ENCODE measurements at places on chromosomes 12 and 14.

DNA sequence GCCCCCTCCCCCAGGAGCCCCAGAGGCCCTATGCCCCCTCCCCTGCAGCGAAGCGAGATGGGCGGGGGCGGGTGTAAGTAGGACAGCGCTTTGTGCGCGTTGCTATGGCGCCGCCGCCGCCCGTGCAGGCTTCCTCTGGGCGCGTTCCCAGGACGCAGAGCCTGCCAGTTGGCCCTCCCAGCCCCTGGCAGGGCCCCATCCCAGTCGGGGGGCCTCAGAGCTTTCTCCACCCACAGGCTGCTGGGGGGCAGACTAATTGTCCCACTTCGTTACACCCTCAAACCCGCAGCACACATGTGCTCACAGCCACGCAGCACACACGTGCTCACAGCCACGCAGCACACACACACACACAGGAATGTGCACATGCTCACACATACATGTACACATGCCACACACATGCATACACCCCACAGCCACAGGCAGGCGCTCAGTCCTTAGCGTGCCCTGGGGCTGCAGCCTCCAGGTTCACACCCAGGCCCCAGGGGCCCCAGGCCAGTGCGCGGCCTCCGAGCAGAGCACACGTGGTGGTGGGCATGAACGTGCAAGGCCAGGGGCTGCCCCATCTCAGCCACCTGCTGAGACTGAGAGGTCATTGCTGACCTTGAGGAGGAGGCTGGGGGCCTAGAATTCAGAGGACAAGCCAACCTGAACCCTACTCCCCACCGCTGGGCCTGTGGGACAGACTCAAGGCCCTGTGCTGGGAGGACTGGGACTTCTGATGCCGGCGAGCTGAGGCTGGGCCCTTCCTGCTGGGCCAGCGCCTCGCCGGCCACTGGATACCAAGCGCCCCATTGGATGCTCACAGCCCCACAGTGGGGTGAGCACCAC, 15.6 kb downstream of the TRMT61A start:
- DNase-seq = no peak

DNA sequence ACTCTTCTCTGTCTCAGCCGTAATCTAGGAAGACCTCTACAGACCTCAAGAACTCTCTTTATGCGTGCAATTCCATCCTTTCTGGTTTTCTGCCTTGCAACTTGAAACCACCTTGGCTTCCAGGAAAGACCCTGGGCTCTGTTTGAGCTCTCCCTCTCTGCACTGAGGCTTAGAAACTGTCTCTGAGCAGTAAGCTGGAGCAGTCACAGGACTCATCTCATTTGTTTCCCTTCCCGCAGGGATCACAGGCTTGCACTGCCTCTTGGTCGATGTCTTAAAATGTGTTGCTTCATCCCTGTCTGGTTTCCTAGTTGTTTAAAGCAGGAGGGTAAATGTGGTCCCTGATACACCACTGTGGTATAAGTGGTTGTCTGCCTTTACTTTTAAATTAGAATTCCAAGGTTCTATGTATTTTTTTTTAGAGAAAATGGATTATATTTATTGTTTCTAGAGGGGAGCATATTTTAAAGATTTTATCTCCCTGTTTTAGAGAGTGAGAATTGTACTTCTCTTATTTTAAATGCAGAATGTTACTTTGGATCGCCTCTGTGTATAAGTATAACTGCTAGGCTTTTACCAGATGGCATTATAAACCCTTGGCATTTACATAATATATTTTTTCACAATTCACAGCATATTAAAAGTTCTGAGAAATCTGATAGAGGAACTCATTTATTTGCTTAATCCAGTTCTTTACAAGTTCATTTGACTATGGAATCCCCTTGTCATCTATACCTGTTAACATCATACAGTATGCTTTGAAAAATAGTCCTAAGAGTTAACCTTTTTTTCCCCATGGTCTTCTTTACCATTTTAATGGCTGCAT, 26.4 kb downstream of the EID3 start:
- DNase-seq = no peak

DNA sequence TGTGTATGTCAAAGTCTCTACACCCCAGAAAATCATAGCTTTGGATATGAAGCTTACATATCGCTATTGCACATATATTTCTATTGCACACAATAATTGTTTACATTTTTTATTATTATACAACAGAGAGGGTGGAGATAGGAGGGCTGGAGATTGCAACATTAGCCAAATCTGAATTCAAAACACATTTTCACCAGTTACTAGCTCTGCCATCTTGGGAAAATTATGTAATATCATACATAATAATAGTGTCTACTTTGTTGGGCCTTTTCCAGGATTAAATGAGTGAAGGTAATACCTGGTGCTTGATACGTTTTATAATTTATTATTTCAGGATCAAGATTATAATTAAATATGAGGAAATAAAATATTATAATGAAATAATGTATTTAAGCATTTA, 507.4 kb upstream of the TBX3 start:
- no peak for DNase-seq

DNA sequence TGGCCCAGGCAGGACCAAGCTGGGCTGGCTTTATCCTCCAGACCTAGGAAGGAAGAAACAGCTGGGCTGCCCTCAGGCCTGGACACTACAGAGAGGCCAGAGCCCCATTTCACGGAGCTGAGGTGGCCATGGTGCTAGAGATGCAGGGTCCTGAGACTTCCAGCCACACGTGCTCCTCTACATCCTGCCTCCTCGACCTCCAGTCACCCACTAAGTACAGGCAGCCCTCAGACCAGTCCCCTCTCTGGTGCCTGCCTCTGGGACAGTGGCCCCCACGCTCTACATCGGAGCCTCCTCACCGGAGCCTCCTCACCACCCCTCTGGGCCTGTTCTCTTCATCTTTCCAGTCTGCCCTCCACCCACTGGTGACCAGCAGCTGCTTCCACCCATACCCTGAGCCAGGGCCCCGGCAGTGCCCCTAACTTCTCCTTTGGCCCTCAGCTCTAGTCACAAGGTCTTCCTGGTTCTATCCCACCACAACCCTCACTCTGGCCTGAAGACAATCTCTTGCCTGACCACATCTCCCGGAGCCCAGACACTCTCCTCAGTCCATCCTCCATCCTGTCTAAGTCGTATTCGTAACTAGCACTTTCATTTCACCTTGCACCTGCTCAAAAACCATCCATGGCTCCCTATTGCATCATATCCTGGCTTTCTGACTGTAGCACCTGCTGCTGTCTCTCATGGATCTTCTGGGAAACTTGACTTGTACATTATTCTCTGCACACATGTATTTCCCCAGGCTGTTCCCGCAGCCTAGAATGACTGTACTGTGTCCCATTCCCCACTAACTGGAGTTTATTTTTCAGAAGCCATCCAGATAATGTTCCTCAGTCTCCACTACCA, 43.9 kb downstream of the DIO3 start:
- DNase-seq = no peak

GRCh38 chr12:94042321-94042720, 106.1 kb upstream of the PLXNC1 start:
- DNase-seq = no peak

DNA sequence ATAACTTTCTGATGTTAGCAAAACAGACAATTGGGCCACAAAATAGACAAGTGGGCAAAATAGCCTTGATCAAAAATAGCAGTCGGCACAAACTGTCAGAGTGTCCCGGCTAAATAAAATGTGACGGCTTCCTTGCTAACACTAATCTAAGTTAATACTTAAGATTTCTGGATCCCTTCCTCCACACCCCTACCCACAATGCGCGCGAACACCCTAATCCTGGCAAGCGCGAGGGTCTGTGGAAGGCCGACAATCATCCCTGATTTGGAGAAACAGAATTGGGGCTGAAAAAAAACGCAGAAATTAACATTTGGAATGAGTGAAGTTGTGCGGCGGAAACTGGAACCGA, 489 bp downstream of the CEP290 start:
- no peak for DNase-seq

DNA sequence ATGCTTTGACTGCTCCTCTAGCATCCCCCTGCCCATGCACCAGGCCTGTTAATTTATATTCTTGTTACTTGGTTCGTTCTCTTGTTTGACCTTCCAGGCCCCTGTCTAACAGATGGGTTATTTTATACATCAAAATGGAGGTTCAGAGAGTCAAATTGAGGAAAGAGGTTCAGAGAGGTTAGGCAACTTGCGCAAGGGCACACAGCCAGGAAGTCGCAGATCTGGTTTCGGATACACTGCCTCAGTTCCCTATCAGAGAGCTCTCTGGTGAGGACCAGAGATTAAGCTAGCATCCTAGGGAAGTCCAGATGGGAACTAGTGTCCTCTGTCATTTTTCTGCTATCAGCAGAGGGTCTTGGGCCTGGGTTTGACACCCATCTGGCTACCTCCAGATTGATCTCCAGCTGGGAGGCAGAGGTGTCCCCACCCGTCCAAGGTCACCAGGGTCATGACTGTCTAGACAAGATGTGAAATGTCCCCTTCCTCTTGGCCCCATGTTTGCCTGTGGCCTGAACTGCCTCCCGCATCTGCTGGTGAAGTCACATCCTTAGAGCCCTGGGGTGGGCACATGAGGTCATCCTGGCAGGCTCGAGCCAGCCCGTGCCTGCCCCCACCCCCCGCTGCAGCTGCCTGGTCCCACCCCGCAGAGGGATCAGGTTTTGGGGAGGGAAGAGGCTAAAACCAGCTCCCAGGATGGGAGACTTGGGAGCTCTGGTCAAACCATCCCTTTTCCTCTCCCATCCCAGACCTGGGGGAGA, 84.3 kb upstream of the NCOR2 start:
- DNase-seq = no peak

DNA sequence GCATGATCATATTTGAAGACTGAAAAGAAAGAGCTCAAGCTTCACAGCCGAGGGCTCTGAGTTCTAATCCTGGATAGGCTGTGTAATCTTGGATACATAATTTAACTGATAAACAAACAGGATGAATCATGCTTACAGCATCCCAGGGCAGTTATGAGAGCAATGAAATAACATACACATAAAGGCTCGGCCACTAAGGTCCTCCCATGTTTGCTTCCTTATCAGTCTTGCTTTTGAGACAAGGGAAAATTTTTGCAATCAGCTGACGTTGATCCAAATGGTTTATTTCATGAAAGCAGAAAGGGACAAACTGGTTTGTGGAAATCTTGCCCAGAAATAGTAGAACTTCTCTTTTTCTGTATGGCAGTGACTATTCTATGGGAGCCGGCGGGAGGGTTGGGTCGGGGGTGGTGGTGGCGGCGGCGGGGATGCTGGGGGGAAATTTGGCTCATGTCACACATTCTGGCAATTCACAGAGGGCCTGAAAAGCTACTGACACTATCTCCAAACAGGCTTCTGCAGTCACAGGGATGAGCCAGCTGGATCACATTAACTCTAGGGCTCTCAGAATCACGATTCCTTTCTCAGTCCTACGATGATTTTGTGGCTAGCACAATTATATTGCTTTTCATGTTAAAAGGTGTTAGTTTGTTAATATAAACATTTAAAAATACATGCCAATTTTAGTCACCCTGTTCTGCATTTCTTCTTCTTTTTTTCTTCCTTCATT, 124.5 kb downstream of the SLC8A3 start:
- DNase-seq = no peak

GRCh38 chr14:54805070-54805444, 97.6 kb downstream of the GCH1 start:
- no peak for DNase-seq

DNA sequence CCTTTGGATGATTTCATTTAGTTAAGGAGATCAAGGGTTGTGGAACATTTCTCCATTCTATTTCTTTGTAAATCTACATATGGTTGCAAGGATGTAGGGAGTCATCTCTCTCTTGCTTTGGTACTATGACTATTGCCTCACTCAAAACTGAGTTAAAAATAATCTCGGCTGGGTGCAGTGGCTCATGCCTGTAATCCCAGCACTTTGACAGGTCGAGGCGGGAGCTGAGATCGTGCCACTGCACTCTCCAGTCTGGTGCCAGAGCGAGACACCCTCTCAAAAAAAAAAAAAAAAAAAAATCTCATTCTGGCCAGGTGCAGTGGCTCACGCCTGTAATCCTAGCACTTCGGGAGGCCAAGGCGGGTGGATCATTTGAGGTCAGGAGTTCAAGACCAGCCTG, 24.8 kb upstream of the PPM1H start:
- no peak for DNase-seq

DNA sequence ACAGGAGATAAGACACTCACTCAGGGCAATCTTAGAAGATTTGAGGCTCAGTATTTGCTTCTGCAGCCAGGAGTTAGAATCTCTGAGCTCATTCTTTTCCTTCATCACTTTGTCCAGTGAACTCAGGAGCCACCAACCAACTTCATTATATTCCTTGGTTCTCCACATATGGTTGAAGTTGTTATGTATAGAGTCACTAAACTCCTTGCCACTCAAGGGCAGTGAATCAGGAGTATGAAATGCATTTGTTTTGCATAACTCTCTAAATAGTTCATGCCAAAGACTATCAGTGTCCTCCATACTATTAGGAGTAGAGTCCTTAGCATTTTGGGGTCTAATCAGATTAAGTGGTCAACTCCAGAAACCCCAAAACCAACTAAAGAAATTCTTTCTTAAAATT, 150.6 kb downstream of the CCDC59 start:
- DNase-seq = no peak

- DNase-seq = no peak
These were observed 151.2 kb downstream of the PLCZ1 start for GRCh38 chr12:18586581-18586980.

DNA sequence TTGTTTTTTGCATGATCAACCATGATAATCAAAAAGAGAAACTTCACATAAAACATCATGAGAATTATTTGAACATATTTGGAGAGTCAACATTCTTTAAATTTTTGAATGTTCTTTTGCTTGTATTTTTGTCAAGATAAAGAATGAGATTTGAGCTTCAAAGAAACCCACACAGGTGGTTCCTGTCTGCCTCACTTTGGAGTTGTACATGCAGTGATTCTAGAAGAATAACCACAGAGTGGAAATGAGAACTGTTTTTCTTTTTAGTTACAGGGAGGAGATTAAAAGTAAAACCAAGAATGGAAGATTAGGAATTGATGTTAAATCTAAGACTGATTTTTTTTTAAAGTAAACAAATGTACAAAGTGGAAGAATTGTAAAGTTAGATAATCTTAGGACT, 2.3 kb upstream of the ZNF705A start:
- no peak for DNase-seq

DNA sequence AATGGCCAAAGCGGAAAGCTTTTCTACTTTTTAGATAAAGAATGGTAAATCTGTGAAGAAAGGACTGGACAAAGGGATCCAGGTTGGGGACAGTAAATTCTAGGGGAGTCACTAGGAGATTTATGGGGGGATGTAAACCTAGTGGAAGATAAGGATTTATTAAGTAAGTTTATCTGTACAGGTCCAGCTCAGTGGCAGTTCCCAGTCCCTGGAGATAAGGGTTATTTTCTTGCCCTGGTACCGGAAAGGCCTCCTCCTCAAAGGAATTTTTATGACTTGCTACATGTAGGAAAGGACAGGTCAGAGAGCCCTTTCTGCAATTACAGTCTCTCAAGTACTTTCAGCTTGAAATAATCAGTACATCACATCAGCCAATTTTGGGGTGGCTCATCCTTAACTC, 72.6 kb upstream of the BICD1 start:
- no peak for DNase-seq

DNA sequence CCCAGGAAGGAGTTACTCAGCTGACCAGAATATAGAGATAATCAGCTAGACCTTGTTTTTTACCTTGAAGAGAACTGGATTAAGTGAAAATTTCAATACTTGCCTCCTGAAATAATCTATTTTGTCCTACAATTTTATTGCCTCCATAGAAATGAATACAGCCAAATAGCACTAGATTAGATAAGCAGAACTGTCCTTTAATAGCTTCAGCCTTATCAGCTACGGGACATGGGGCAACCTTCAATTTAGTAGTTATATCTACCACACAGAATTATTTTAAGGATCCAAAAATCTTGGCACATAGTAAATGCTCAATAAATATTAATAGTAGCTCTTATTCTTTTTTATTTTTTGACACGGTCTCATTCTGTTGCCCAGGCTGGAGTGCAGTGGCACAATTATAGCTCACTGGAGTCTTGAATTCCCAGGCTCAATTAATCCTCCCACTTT, 67.2 kb upstream of the PLEKHG3 start:
- no peak for DNase-seq
